ENCODE measurements at places on chromosomes 2 and 18.

- DNase-seq = no peak
Measured at GRCh38 chr2:207950063-207950760, 75.1 kb downstream of the PLEKHM3 start.

DNA sequence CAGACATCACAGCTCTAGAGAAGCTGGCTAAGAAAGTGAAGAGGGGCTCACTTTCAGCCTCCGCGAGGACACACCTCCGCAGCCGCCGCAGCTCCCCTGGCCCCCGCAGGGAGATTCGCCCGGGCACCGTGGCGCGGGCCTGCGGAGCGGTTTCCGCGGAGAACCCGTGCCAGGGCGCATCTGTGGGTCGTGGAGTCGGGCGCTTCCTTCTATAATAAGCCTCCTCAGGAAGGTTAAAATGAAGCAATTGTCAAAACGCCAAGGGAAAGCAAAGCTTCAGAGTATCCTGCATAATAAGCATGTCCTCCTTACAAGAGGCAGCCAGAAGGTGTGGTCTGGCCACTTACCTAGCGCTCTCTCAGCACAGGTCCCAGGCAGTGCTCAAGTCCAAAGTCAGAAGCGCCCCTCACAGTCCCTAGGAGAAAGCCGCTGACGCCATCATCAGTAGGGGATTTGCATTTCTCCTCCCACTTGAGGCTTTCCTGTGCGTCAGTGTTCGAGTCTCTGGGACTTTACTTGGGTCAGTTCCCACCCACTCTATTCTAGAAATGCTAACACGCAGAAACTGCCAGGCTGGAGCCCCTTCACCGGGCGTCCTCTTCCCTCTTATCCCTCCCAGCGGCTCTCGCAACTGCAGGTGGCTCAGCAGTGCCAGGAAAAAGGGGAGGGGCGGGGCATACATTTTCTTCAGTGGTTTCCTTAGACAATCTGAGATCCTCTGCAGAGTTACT, at the start of gene STAT4:
TSS of gene STAT4 (minus strand) at position 395 of the 731 bp plus-strand sequence. CDS start 2,791 bp downstream, outside the sequence.
- DNase-seq = peak; percentile 77

GRCh38 chr2:237669628-237670392, 42.4 kb downstream of the LRRFIP1 start:
- no peak for DNase-seq

GRCh38 chr2:156810094-156810493, 373.9 kb downstream of the GPD2 start:
- DNase-seq = no peak

DNA sequence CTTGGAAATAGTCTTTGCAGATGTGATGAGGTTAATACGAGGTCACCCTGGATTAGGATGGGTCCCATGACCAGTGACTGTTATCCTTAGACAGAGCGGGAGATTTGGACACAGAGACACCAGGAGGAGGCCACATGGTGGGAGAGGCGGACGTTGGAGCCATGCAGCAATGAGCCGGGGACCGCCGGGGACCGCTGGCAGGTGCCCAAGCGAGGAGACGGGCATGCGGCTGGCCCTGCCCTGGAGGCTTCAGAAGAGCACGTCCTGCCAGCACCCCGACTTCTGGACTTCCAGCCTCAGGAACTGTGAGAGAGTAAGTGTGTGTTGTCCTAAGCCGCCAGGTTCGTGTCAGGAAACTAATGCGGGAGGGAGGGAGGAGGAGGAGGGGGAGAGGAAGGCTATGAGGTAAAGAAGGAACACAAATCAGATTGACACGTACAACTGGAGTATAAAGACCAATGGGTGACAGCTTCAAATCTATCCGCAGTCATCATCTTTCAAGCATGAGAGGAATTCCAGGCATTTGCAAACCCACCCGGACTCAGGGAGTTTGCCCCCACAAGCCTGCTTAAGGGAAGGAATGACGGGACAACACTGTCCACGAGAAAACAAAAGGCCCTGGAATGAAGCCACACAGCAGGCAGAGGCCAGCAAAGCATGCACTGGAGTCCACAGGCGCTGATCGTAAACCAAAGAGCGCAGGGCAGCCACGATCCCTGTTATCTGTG, 11.6 kb upstream of the BOK start:
- no peak for DNase-seq

DNA sequence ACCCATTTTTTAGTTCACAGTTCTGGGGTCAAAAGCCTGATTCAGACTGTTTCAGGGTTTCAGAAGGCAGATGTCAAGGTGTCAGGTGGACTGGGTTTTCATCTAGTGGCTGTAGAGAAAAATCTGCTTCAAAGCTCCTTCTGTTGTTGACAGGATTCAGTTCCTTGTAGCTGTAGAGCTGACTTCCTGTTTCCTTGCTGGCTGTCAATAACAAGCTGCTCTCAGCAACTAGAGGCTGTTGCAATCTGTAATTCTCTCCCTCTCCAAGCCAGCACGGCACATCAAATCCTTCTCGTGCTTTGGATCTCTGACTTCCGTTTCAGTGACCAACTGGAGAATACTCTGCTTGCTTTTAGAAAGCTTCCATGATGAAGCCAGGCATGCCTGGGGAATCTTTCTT, 179.4 kb downstream of the DOK6 start:
- DNase-seq = no peak

DNA sequence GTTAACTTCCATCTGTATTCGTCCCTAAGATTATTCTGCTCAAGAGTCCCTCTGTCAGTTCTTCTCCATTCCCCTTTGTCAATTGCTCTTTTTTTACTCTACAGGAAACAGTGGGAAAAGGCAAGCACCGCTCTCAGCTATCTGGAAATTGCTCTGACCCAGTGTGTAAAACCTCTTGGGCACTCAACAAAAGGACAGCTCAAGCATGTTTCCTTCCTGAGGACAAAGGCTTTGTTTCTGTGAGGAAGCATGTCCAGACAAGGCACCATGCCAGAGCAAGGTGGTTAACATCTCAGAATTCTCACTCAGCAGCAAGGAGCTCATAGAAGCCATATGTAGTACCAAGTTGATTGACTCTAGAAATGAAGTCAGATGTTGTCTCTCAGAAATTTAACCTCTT, 735.6 kb downstream of the TSN start:
- DNase-seq = no peak

DNA sequence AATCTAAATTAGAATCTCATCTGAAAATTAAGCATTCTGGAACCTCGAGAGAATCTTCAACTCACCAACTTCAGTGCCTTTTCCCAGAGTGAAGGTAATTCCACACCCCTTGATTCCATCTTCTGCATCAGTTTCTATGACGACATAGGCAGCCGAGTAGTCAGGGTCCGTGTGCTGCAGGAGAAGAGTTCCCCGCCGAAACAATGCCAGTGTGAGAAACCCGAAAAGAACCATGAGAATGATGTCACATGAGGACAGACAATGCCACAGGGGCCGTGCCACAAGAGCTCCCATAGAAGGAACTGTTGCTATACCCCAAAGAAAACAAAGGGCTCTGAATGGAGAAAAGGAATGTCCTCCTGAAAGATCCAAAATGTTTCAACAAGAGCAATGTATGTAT, 6.0 kb downstream of the ENOSF1 start:
- DNase-seq = no peak

DNA sequence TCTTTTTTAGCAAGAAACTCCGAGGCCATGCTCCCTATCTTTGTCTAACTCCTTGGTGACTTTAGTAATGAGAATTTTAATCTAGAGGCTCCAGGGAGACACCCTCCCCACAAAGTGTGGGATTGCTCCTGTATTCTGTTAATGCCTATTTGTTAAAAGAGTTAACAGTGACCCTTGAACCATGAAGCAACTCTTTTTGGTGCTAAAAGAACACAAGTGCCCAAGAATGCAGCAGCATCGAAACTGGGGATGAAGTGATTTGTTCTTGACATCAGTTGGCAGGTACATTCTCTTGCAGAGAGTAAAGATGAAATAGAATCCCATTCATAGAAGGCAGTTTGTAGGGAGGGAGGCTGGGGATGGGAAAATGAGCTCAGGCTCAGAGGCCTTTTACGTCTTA, 50.0 kb downstream of the FMNL2 start:
- DNase-seq = no peak

DNA sequence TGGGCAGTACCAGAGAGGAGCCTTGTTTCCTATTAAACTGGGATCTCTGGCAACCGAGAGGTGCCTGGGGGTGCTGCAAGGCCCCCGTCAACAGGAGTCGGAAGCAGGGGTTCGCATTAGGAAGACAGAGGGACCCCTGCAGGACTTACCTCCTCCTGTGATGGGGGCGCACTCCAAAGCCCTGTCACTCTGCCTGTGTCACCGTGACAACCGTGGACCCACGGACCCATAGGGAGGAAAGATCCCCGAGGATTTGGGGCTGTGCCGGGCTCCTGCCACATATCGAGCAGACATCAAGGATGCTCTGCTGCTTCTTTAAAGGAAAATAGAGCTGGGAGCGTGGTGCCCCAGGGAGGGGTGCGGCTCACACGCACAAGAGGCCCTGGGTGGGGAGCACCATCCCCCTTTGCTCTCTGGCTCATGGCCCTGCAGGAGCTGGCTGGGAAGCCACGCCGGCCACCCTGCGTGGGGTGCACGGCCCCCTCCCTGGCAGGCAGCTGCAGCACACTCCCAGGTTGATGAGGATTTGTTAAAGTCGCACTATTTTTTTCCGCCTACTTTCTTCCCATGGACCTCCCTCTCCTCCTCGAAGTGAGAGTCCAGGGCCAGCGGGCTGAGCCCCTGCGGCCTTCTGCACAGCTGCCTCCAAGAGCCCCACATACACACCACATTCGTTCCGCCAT, 167.5 kb downstream of the TWIST2 start:
- no peak for DNase-seq

GRCh38 chr2:20568501-20569463, 82.1 kb downstream of the HS1BP3 start:
- DNase-seq = no peak

DNA sequence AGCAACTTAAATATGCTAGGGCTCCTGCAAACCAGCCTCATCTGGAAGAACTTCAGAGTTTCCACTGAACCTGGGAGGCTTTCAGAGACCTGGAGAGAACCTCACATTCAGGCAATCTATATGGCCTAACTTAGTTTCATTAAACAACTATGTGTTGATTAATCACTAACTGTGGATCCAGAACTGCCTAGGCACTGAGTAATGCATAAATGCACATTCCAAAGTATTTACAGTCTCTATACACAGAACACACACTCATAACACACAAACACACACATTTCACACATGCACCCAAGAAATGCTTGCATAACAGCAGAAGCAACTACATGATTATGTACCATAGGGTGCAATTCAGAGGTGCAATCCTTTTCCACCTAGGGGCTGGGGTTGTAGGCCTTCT, 552.8 kb downstream of the BCL11A start:
- DNase-seq = no peak

GRCh38 chr2:30823452-30823851, 16.2 kb upstream of the CAPN13 start:
- no peak for DNase-seq

- no peak for DNase-seq
Measured at GRCh38 chr2:37322368-37322767, 2.3 kb downstream of the PRKD3 start.

DNA sequence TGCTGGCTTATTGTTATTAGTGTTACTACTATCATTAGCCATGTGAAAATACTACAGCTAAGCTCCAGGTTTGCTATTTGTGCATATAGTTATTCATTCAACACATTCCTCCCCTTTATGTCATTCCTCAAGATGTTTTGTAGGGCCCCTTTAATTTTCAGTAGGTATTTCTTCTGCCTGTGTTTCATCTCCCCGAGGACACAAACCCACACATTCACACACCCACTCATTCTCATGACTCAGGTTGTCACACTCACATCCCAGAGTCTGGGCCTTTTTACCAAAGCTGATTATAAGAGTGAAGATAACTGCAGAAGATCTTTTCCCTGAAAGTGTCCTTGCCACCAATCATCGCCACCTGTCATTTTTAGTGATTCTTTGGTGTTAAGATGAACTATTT, 68.6 kb upstream of the SPOPL start:
- DNase-seq = no peak

- DNase-seq = no peak
Measured at GRCh38 chr2:63186331-63186730, 135.7 kb downstream of the OTX1 start.

GRCh38 chr2:18690342-18690741, 101.0 kb upstream of the NT5C1B start:
- DNase-seq = no peak

DNA sequence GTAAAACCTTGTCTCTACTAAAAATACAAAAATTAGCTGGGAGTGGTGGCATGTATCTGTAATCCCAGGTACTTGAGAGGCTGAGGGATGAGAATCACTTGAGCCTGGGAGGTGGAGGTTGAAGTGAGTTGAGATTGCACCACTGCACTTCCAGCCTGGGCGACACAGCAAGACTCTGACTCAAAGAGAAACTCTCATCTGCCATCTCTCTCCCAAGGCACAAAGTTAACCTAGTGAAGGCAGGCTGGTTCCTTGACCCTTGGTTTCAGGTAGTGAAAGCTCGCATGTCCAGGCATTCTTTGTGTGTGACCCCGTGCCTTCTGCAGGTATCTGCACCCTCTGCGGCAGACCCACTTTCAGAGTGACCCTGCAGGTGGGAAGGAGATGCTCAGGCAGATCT, 100.0 kb downstream of the WDSUB1 start:
- no peak for DNase-seq

DNA sequence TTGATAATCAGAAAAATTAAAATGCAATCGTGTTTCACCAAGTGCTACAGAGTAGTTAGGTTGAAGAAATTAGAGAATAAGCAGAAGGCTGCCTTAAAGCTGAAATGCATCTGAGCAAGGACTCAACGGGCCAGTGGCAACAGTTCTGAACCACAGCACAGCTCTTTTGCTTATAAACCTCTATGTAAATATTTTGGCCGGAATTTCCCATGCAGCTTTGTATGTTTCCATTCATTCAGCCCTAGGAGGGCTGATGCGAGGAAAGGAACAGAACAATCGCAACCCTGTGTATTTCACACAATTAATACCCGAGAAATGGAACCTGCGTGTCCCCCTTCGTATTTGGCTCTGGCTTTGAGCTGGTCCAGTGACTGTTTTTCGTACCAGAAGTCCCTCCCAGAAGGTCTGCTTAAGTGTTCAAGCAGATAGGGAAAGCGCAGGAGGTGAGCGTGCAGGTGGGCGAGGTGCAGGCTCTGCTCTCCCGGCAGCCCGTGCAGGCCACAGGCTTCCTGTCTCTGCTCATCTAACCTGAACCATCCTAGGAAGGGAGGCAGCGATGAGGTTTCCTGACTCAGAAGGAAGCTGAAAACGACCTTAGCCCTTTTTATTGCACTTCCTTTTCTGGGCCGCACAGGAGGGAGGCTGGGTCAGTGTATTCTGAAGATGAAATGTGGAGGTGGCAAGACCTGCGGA, 67.3 kb downstream of the ASB1 start:
- DNase-seq = peak; percentile 25

GRCh38 chr2:154306266-154306970, 392.1 kb upstream of the KCNJ3 start:
- no peak for DNase-seq

- no peak for DNase-seq
Measured at GRCh38 chr2:184006998-184007397, 591.3 kb upstream of the ZNF804A start.

DNA sequence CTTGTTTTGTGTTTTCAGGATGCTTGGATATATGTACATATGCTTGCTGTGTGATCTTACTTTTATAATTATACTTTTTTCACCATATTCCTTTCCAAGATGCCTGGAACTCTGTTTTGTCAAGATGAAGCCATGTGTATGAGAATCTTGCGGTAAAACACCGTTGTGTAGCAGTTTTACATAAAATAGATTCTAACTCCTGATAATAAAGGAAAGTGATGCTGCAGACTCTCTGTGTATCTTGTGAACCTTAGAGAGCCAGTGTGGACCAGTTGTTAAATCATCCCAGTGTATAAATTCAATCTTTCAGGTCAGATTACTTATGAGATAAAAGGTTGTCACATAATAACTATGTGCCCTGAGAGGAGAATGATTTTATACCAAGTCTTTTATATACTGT, 12.5 kb upstream of the ITGA4 start:
- no peak for DNase-seq

- DNase-seq = no peak
Measured at GRCh38 chr2:151654891-151655290, 79.4 kb downstream of the NEB start.

Data from activated T-cell treated with anti-CD3 and anti-CD28 coated beads for 48 hours (primary cell).